ENCODE measurements at places on chromosomes 2 and 18. TPM values are rescaled to one million over a fixed set of nuclear protein-coding genes. Genes with fewer than 3 reads are reported as not detected.

STRADB gene
- 34.7 TPM for total RNA-seq

TSPYL6 gene
- not detected for total RNA-seq

TMEM247 gene
- not detected for total RNA-seq

GPR39 gene
- 1.3 TPM for total RNA-seq

DUSP19 gene
- 0.67 TPM for total RNA-seq

TMEM200C gene
- total RNA-seq, result 0.32 TPM

ALK gene
- total RNA-seq, result 1.0 TPM

NT5C1B gene
- not detected for total RNA-seq

ABHD3 gene
- 23.9 TPM for total RNA-seq

TMEM198 gene
- total RNA-seq, result 2.6 TPM

ZNF521 gene
- 20.4 TPM for total RNA-seq

RSAD2 gene
- 5.2 TPM for total RNA-seq

IL36RN gene
- not detected for total RNA-seq

CPO gene
- total RNA-seq, result 0.84 TPM

LRATD1 gene
- 0.67 TPM for total RNA-seq

BOLL gene
- total RNA-seq, result not detected

SP140 gene
- 2.6 TPM for total RNA-seq

CAPN14 gene
- 0.10 TPM for total RNA-seq

CD302 gene
- 95.6 TPM for total RNA-seq

SLC5A7 gene
- not detected for total RNA-seq

ALPP gene
- not detected for total RNA-seq

METTL4 gene
- total RNA-seq, result 6.9 TPM
